Memory B cell (primary cell): ENCODE measurements at places on chromosomes 16 and 17.

DNA sequence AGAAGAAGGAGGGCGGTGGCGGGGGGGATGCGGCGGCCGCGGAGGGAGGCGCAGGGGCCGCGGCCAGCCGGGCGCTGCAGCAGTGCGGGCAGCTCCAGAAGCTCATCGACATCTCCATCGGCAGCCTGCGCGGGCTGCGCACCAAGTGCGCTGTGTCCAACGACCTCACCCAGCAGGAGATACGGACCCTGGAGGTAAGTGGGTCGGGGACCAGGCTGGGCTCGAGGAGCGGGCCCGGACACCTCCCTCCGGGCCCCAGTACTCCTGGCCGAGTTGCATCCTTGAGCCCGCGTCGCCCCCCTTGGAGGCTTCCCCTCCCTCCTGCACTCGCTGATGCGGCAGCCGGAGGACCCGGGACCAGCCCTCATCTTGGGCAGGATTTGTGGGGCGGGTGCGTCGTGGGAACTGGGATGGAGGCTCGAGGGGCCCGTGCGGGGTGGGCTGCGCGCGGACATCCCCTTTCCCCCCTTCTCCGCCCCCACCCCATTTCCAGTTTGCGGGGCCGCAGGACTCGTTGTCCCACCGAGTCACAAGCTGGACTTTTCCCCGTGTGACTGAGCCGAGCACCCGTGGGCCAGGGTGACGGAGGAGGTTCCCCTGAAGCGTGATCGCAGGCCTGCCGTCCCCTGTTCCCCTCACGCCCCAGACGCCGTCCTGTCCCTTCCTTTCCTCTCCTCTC lies 572 bp downstream of the KSR1 start:
- peak overlapping the region; percentile 93 for H3K4me3 ChIP-seq
- H3K27ac ChIP-seq = peak overlapping the region; percentile 90
- peaks cover 17% of the 10 kb centered on the region for H3K4me1 ChIP-seq
- H3K27me3 ChIP-seq = no peaks in the 10 kb centered on the region

- no peak overlapping the region for H3K4me3 ChIP-seq
- no peak for DNase-seq
- H3K27ac ChIP-seq = no peak overlapping the region
- peaks cover 2% of the 10 kb centered on the region for H3K4me1 ChIP-seq
These were observed 3.6 kb upstream of the USP7 start for GRCh38 chr16:8967132-8967821.

DNA sequence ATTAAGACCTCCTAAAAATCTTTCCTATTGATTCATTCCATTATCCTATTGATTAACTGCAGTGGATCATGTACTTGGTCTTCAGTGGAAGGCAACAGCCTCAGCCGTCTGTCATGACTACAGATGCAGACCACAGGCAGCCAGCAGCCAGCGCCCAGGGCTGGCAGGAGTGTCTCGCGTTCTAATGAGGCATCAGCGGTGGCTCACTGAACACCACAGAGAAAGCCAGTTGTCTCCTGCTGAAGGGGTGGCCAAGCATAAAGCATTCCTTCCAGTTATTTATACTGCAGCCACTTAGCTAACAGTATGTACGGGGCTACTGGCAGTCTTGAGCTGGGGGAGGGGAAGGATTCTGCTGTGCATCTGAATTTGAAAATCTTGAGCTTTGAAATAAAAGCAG lies 214.3 kb downstream of the IRX3 start:
- H3K4me1 ChIP-seq = no peaks in the 10 kb centered on the region
- no peaks in the 10 kb centered on the region for H3K27me3 ChIP-seq
- peaks cover 8% of the 10 kb centered on the region for H3K36me3 ChIP-seq
- H3K27ac ChIP-seq = no peak overlapping the region

GRCh38 chr16:29198231-29198630 lies 208.3 kb downstream of the NPIPB11 start:
- H3K36me3 ChIP-seq = peaks cover 13% of the 10 kb centered on the region

- peaks cover 5% of the 10 kb centered on the region for H3K27me3 ChIP-seq
- DNase-seq = no peak
- peaks cover 8% of the 10 kb centered on the region for H3K36me3 ChIP-seq
- no peak overlapping the region for H3K27ac ChIP-seq
- H3K4me1 ChIP-seq = no peaks in the 10 kb centered on the region
These were observed 58.3 kb downstream of the CYB561 start for GRCh38 chr17:63387656-63388340.

- no peak for DNase-seq
- H3K27me3 ChIP-seq = no peaks in the 10 kb centered on the region
- H3K27ac ChIP-seq = peak overlapping the region; percentile 87
- H3K4me3 ChIP-seq = peak overlapping the region; percentile 88
- H3K36me3 ChIP-seq = peaks cover 14% of the 10 kb centered on the region
- peaks cover 8% of the 10 kb centered on the region for H3K4me1 ChIP-seq
These were observed 514 bp downstream of the UBFD1 start for GRCh38 chr16:23557779-23558702.

DNA sequence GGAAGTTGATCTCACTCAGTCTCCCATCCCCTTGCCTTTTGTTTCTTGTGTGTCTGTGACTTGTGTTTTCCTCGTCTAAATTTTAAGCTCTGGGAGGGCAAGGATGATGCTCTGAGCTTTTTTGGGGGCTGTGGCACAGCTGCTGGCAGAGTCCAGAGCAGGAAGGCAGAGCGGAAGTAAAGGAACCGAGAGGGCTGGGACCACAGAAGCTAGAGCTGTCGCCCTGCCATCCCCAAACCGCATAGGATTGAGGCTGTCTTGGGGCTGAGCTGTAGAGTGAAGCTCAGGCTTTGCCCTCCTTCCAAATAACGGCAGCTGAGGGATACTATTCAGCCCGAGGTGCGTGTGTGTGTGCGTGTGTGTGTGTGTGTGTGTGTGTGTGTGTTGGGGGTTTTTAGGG lies 3.8 kb upstream of the DNAH2 start:
- no peak overlapping the region for H3K27ac ChIP-seq
- H3K27me3 ChIP-seq = peaks cover 59% of the 10 kb centered on the region
- H3K4me3 ChIP-seq = no peak overlapping the region
- peaks cover 37% of the 10 kb centered on the region for H3K4me1 ChIP-seq

- no peak overlapping the region for H3K27ac ChIP-seq
- H3K36me3 ChIP-seq = no peaks in the 10 kb centered on the region
- no peak for DNase-seq
- H3K27me3 ChIP-seq = peaks cover 5% of the 10 kb centered on the region
These were observed 1.1 kb downstream of the SYT17 start for GRCh38 chr16:19169082-19169639.

DNA sequence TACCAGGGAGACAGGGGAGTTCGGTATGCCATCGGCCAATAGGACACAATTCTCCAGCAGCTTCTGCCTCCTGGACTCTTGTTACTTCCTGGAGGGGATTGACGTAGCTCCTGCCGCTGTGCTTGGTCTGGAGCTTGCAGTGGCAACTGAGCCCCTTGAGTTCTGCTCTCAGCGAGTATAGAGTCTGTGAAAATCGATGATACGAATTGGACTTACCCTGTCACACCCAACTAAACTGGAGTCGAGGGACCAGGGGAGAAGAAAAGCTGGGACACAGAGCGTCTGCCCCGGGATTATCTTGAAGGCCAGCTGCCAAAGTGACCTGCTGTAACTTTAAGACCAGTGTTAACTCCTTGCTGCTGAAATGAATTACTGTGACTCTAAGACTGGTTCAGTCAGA lies 22.2 kb downstream of the SEC14L1 start:
- H3K27me3 ChIP-seq = no peaks in the 10 kb centered on the region
- peaks cover 30% of the 10 kb centered on the region for H3K36me3 ChIP-seq

DNA sequence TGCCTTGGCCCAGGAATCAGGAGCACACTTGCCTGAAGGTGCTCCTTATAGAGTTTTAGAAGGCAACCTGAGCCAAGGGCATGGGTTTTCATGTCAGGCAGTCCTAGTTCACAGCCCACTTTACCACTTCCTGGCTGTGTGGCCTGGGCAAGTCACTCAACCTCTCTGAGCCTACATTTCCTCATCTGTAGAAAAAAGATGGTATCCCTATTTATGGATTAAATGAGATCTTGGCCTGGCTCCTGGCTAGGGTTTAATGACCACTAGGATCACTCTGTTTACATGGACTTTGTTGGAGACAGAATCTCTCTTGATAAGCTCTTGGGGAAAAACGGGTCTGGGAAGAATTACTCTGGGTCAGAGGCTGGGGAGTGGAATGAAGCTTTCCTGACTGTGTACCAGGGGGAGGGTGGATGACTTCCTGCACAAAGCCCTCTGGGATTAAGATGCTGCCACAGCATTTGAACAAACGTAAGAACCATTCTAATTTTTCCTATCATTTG lies 2.3 kb downstream of the MT2A start:
- H3K36me3 ChIP-seq = no peaks in the 10 kb centered on the region
- H3K4me3 ChIP-seq = peak overlapping the region; percentile 72
- peaks cover 26% of the 10 kb centered on the region for H3K4me1 ChIP-seq
- H3K27me3 ChIP-seq = no peaks in the 10 kb centered on the region
- peak overlapping the region; percentile 86 for H3K27ac ChIP-seq
- DNase-seq = no peak

- H3K4me1 ChIP-seq = peaks cover 5% of the 10 kb centered on the region
- no peak overlapping the region for H3K27ac ChIP-seq
- H3K4me3 ChIP-seq = peak overlapping the region; percentile 85
- no peak for DNase-seq
These were observed 825 bp downstream of the BLMH start for GRCh38 chr17:30290696-30291542.

GRCh38 chr17:5468075-5468473 lies 708 bp downstream of the DHX33 start:
- peak overlapping the region; percentile 22 for H3K27ac ChIP-seq
- peak overlapping the region; percentile 81 for H3K4me3 ChIP-seq

DNA sequence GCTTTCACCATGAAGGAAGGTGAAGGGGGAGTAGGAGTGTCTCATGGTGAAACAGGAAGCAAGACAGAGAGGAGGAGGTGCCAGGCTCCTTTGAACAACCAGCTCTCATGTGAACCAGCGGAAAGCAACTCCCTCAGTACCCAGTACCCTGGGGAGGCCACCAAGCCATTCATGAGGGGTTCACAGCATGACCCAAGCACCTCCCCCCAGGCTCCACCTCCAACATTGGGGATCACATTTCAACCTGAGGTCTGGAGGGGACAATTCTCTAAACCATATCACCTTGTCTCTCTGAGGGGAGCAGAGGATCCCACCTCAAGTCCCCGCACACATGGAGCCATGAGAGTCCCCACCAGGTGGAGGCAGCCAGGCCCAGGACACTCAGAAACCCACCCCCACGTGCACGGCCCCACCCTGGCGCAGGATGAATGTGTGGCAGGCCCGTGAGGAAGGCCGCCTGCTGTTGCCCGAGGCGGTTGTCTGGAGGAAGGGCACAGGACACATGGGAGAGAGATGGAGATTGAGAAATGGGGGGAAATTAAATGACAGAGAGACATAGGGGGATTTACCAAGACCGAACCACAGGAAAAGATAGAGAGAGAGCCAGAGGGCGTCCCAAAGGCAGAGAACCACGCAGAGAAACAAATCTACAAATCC lies 85.9 kb downstream of the TMEM132E start:
- no peak overlapping the region for H3K27ac ChIP-seq
- H3K27me3 ChIP-seq = peaks cover 22% of the 10 kb centered on the region
- no peaks in the 10 kb centered on the region for H3K36me3 ChIP-seq
- DNase-seq = no peak
- peaks cover 4% of the 10 kb centered on the region for H3K4me1 ChIP-seq

DNA sequence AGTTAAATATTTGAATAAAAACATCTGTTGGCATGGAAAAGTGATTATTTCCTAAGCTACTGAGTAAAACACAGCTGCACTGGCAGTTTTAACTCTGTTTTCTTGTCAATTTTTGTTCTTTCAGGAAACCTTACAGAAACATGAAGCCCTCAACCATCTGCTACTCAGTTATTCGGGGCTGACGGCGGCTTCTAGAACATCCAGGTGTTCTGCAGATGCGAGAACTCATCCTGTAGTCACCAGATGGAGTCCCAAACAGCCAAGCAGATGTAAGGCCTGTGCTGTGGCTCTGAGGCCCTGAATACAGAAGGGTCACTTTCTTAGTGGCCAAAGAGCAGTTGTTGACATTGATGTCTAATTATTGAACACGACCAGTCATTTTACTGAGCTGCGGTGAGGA lies 15.5 kb downstream of the ARSG start:
- H3K4me3 ChIP-seq = no peak overlapping the region
- no peak for DNase-seq
- H3K4me1 ChIP-seq = peaks cover under 1% of the 10 kb centered on the region
- peaks cover 14% of the 10 kb centered on the region for H3K36me3 ChIP-seq

- H3K27me3 ChIP-seq = no peaks in the 10 kb centered on the region
- H3K36me3 ChIP-seq = peaks cover 9% of the 10 kb centered on the region
- H3K4me3 ChIP-seq = no peak overlapping the region
- H3K4me1 ChIP-seq = peaks cover 9% of the 10 kb centered on the region
- DNase-seq = no peak
These were observed 17.2 kb downstream of the C16orf86 start for GRCh38 chr16:67683767-67684166.

DNA sequence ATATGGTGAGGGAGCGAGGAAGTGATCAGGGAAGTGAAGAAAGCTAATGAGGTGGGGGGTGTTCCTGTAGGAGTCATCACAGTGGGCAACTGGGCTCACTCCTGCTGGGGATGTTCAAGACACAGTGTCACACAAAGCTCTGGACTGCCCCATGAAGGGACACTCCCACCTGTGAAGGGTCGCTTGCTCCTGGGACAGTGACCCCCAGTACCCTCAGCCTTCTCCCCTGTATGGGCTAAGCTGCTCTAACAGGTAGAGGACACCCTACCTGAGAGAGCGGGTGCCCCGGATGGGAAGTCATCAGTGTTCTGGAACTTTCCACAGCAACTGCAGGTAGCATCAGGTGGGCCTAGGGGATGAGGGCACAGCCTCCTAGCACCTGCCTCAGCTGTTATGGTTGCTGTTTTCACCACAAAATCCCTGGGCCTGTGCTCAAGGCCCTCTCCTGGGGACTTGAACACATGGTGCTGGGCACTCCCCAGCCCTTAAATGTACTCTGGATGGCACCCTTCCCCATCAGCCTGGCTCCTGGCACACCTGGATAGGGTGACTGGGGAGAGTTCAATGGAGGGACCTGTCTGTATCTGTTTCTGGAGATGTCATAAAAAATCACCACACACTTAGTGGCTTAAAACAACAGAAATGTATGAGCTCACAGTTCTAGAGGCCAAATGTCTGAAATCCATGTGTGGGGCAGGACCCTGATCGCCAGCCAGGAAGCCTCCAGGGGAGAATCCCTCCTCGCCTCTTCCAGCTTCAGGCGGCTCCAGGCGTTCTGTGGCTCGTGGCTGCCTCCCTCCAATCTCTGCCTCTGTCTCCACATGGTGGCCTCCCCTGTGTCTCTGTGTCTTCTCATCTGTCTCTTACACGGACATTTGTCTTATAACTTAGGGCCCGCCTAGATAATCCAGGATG lies 104.0 kb upstream of the CDH5 start:
- no peaks in the 10 kb centered on the region for H3K4me1 ChIP-seq
- no peak for DNase-seq
- H3K36me3 ChIP-seq = no peaks in the 10 kb centered on the region

GRCh38 chr17:27217631-27218030 lies 76.3 kb upstream of the WSB1 start:
- peak overlapping the region; percentile 71 for H3K4me3 ChIP-seq
- peak overlapping the region; percentile 99 for H3K27ac ChIP-seq
- peaks cover 4% of the 10 kb centered on the region for H3K36me3 ChIP-seq

- H3K4me3 ChIP-seq = no peak overlapping the region
- H3K27ac ChIP-seq = no peak overlapping the region
- DNase-seq = no peak
- peaks cover 19% of the 10 kb centered on the region for H3K36me3 ChIP-seq
- no peaks in the 10 kb centered on the region for H3K27me3 ChIP-seq
These were observed 15.4 kb downstream of the MFSD11 start for GRCh38 chr17:76753061-76753961.

GRCh38 chr17:40810494-40810893 lies 10.7 kb upstream of the KRT28 start:
- H3K36me3 ChIP-seq = peaks cover 3% of the 10 kb centered on the region
- H3K4me1 ChIP-seq = no peaks in the 10 kb centered on the region
- H3K27me3 ChIP-seq = peaks cover 40% of the 10 kb centered on the region
- DNase-seq = no peak
- no peak overlapping the region for H3K4me3 ChIP-seq
- H3K27ac ChIP-seq = no peak overlapping the region
